ENCODE measurements at places on chromosomes 5 and 9. TPM values are rescaled to one million over a fixed set of nuclear protein-coding genes. Genes with fewer than 3 reads are reported as not detected.

NRARP gene
- 5.6 TPM for total RNA-seq

FAM114A2 gene
- 18.5 TPM for total RNA-seq

PCDHGA3 gene
- total RNA-seq, result 8.9 TPM

TAF11L2 gene
- total RNA-seq, result not detected

BTNL8 gene
- 0.59 TPM for total RNA-seq

FAM151B gene
- 1.9 TPM for total RNA-seq

EFNA5 gene
- 19.2 TPM for total RNA-seq

GAS1 gene
- total RNA-seq, result 44.4 TPM

DNA sequence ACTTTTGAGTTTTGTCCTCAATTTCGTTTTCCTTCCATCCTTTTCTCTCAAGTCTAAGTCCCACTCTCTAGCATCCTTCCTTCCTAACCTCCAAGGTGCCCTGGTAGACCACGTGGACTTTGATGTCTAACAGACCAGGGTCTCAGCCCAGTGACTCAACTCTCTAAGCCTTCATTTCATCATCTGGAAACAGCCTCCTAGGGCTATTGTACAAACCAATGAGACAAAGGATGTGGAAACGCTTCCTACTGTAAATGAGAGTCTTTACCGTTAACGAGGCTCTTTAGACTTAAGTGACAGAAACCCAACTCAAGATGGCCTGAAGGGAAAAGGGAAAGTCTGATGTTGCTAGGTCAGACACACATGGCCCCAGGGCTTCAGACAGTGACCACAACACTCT is 49.2 kb upstream of the CPLX2 start:
- no peak for DNase-seq

DNA sequence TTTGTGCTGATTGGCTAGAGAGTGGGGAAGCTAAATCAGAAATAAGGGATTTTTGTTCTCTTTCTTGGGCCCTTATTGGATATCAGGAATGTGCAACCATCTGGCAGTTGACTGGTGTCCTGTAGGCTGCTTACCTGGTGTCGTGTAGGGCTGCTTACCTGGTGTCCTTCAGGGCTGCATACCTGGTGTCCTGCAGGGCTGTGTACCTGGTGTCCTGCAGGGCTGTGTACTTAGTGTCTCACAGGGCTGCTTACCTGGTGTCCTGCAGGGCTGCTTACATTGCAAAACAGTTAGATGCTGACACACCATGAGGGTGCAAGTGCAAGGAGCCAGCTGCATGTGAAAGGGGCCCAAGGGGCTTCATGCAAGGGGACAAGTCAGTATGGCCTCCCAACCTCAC is 249.3 kb downstream of the ICE1 start:
- DNase-seq, result no peak

- DNase-seq, result no peak
Observed at GRCh38 chr9:123246534-123246933, 21.9 kb downstream of the STRBP start.

DNA sequence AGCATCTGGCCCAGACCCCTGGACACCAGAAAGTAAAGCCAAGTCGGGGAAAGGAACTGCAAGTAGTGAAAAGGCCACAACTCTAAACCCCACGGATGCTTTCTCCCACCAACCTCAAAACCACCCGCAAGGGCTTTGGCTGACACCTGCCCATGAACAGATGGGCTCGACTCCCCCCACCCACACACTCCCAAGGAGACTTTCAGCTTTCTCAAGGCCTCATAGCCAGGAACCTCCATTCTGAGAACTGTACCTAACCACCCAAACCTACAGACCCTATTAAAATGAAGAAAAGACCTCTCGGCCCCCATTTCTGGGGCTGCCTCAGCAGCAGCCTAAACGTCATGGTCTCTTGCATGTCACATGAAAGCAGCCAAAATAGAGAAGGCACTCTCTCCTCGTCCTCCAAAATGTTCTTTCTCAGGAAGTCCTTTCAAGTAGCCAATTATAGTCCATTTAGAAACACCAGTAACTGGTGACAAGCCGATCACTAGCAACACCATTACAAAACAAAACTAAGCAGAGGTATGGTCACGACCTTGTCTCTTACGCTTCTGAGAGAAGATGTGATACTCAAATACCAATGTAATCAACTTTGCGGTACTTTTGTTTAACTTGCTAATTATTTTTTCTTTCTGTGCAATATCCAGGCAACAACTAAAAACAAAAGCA is 2.9 kb downstream of the B4GALT1 start:
- DNase-seq, result peak; percentile 58

GRCh38 chr5:179488975-179489374 is 61.4 kb upstream of the RUFY1 start:
- DNase-seq, result no peak

GRCh38 chr5:87120518-87121303 is 147.0 kb upstream of the RASA1 start:
- no peak for DNase-seq

- no peak for DNase-seq
Observed at GRCh38 chr5:54872810-54873209, 112.6 kb downstream of the ESM1 start.

DNA sequence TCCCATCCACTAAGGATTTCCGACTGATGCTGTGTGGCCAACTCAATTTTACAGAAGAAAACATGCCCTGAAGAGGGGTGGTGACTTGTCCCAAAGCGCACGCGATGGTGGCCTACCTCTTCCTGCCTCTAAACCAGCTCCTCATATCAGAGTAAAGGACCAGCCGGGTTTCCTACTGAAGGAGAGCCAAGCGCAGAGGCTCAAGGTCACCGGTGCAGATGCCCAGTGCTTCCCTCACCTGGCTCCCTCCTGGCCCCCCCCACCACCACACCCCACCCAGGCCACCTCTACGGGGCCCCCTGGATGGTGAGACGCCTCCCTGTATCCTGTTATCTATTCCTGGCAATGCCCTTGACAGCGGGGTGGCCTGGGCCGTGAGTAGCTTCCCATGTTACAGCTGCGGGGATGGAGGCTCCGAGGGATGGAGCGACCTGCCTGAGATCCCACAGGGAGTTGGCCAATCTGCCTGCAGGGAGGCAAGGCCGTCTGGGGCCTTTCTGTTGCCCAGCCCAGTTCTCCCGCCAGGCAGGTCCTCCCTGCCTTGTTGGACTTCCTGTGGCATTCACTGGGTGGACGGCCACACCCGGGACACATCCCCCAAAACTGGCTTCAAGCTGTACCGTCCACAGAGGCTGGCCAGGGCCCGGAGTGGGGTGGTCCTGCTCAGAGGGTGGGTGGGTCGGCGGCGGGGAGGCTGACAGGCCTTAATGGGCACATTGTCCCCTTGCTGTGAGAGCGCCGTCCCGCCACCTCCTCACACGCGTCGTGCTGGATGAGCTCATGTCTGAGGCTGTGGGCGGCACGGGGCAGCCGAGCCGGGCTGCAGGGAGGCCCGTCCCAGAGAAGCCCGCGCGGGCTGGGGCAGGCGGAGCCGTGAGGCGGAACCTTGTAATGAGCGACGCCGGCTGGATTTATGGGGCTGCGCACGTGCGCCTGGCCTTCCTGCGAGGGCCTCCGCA is 72.5 kb downstream of the MACROH2A1 start:
- DNase-seq, result no peak

DNA sequence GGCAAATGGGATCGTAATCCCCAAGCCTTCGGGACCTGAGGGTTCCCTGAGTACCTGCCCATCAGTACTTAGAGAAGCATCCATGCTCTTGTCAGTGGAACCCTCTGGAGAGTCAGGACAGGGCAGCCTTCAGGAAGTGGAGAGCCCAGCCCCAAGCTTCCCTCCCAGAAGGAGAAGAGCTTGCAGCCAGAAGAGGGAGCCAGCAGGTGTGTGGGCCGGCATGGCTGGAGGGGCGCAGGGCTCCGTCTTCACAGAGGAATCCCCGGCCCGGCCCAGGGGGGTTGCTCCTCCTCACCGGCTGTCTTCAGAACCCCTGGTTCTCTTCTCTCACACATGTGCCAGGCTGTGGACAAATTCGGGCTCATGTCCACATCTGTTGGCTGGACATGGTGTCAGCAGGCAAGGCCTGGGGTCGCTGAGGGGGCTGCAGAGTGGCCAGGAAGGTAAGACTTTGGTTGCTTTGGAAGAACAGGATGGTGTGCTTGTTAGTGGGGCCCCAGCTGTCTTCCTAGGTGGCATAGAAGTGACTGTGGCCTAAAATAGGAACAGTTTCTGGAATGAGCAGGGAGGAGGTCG is 58.9 kb upstream of the RXRA start:
- DNase-seq, result no peak

- no peak for DNase-seq
Observed at GRCh38 chr5:109049565-109049964, 301.9 kb downstream of the FER start.

GRCh38 chr5:170307575-170308465 is 10.2 kb upstream of the LCP2 start:
- peak; percentile 95 for DNase-seq

- no peak for DNase-seq
Observed at GRCh38 chr9:93452710-93453046, 703 bp downstream of the FAM120AOS start.

GRCh38 chr9:98888801-98889421 is 54.8 kb upstream of the COL15A1 start:
- no peak for DNase-seq

GRCh38 chr5:142059304-142059940 is 46.6 kb upstream of the GNPDA1 start:
- DNase-seq, result no peak

- no peak for DNase-seq
Observed at GRCh38 chr5:140399979-140400729, 1.5 kb upstream of the ANKHD1 start.

Data from right atrium auricular region (tissue), 2 donors.